Activated CD4-positive, CD25-positive, alpha-beta regulatory T cell treated with anti-CD3 and anti-CD28 coated beads, Interleukin-2, amount 50 U/mL, for 24 hours (primary cell): ENCODE measurements at places on chromosomes 6 and 20.

DNA sequence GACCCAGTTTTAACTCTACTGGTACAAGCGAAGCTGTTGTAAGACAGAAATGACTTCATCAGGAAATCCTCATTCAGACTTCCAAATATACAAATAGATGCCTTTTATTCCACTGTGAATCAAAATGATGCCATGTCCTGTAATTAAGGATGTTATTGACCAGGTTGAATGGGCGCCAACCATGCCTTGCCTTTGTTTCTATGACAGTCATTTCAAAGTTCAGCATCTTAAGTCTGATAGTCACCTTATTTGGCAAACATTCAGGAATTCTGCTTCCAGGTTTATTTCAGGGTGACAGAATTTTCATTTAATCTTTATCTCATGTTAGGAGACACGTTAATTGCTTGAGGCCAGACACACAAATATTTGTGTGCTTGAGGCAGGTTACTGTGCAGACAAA, 592.8 kb upstream of the JAG1 start:
- no peak for ATAC-seq

DNA sequence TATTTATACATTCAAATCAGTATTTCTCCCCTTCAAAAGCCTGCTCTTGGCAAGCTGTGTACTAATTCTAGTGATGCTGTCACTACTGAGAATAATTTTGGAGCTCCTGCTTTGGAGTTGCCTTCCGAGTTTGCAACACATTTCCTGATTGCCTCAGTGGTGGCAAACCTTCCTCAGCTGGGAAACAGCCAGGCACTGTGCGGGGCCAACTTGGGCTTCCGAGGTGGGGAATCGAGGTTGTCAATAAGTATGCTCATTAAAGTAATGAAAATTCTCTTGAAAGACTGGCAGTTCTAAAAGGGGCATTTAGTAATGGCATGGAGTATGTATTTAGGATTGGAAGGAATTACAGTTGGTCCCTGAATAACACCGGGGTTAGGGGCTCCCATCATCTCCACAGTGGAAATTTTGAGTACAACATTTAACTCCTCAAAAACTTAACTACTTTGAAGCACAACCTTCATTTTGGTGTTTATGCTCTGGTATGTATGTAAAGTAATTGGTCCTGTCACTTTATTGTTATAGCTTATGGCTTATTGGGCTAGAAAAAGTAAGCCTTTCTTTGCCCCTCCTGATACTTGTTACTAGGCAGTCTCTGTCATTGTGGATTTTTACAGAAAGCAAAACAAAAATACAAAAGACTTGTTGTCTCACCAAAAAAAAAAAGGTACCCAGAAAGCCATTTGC, 2.7 kb downstream of the PAQR8 start:
- ATAC-seq: no peak

GRCh38 chr20:36506253-36506652, 35.1 kb upstream of the MYL9 start:
- ATAC-seq: no peak

DNA sequence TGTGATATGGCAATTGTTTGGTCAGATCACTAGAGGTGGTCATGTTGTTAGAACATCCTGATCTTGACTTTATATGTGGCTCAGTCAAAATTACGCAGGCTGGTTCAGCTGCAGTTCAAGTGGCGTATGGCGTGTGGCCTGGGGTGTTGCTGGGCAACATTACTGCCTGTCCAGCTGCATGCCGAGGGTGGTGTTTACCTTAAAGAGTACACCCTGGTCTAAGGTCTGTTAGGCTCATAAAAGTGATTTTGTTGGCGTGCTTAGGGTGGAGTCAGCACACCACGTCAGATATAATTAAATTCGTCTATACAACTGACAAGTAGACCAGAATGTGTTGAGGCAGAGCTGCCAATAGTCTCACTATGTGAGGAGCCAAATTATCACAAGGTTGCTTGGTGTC, 55.6 kb upstream of the NEDD9 start:
- ATAC-seq: no peak

GRCh38 chr6:170129691-170130171, 161.1 kb downstream of the DLL1 start:
- ATAC-seq: no peak

- ATAC-seq: peak; percentile 65
These were observed 51.5 kb downstream of the CTCFL start for GRCh38 chr20:57473246-57474048.

- no peak for ATAC-seq
These were observed 75.0 kb downstream of the VTA1 start for GRCh38 chr6:142222022-142222421.

GRCh38 chr20:50425076-50425475, 85.1 kb upstream of the PTPN1 start:
- ATAC-seq: no peak

DNA sequence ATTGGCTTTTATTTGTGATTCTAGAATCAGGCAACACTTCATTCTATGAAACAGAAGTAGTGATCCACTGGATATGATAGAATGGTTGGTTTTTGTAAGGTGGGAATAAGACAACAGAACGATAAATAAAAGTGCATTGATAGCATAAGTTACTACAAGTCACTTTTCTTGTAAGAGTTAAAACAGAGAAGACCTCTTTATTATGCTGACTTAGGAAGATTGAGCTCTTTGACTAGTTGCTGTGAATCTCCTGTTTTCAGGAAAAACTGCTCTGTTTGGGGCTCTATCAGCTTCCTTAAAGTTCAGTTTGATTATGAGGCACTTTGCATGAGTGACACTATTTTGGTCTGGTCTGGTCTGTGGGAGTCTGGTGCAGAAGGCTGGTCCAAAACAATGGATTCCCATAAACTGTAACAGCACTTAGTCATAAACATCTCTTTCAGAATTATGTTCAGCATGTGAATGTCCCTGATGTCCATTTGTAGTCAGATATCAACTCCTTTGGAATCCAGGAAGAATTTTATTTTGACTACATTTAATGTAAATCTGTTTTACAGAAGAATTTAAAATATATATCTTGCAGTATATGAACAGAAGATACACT, 35.0 kb upstream of the DSE start:
- ATAC-seq: no peak

GRCh38 chr6:117613920-117614560, 11.7 kb upstream of the GOPC start:
- ATAC-seq: no peak

GRCh38 chr6:3232017-3232945, 4.8 kb upstream of the TUBB2B start:
- ATAC-seq: no peak

DNA sequence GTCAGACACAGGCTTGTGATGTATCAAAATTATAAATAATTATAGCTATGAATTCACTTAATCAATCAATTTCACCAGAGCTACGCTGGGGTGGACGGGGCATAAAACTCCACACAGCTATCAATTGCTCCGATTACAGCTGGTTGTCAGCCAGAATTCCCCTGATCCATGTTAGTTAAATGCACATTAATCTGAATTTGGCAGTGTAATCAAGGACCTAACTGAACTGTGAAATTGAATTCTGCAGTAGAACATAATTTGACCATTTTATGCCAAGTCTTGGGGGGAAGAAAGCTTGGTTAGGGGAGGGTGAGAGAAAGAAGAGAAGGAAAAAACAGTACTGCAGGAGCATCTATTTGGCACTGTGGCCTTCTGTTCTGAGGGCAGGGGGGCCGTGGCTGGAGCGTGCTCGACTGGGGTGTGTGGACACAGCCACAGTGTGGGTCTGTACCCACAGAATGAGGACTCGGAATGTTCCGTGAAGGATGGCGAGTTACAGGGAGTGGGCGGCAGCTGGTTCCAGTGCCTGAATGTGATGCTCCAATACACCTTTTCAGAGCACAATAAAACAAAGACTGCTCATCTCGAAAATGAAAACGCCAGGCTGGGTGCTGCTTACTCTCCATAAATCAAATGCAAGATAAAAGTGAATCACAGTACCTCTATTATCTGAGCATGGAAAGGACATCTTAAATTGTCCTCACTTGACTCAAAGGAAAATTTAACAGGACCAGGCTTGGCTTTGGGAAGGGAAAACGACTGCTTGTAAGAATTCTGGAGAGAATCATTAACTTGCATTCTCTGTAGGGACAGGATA, 59.2 kb downstream of the LAMP5 start:
- no peak for ATAC-seq

DNA sequence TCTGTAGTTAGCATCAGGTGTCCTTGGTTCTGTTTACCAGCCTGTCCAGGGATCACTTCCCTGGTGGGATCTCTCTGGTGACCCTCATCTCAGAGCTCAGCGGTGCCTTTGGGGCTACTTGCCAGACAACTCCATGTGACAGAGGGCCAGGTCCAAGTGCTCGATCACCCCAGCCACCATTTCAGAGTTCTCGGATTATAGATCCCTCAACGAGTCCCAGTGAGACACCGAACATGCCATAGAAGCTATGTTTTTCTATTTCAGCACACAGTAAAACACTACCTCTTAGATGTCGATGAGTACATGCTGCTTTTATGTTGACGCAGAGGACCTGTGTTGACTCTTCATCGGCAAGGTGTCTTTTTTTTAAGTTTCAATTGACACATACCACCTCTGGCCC, 170.1 kb upstream of the AKAP12 start:
- ATAC-seq: no peak

- no peak for ATAC-seq
These were observed 190.3 kb downstream of the ANKRD60 start for GRCh38 chr20:58038123-58038654.

GRCh38 chr20:50113420-50114224, 672 bp upstream of the UBE2V1 start:
- ATAC-seq: no peak

GRCh38 chr20:34675993-34676641, 775 bp downstream of the PIGU start:
- no peak for ATAC-seq

DNA sequence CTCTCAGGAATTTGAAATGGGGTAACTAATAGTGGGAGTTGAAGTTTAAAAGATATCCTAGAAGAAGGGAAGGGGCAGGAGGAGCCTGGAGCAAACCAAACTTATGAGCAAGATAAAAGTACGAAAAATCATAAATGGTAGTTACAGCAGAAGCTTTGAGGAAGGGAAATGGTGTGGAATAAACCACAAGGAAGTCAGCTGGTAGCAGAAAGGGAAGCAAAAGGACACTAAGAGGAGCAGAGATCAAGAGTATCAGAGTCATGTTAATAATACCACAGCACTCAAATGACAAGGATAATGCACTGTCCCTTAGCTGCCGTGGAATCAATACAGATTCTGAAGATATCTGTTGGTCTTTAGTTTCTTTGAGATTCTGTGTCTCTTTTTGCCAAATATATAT, 44.9 kb upstream of the CCDC28A start:
- ATAC-seq: no peak

DNA sequence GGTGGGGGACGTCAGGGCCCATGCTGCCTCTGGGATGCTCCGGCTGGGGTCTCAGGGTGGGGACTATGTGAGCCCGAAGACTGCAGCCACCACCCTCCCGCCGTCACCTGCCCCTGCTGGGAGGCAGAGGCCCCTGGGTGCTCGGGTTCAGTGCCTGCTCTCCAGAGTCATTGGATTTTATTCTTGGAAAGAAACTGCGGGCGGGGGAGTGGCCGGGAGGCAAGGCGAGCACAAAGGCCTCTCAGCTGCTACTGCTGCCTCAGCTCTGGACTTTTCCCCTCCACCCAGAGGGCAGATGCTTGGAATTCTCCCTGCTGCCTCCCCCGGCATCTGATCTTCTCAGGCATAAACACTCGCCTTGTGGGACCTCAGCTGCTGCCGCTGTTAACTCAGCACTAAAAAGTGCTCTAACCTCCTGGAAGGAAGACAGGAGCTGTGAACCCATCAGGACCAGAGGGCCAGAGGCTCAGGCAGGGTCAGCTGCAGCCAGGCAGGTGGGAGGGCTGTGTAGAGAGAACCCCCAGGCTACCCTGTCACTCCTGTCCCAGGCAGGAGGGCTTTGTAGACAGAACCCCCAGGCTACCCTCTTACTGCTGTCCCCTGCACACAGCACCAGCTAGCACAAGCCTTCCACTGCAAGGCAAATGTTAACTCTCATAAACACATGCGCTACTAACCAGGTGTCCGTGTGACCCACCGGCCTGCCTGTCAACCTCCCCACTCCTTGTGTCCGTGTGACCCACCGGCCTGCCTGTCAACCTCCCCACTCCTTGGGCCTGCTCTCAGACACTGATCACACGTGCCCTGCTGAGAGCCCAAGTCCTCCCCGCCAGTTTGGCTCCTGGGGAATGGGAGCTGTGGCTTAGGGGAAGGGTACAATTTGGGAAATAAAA, 9.4 kb upstream of the FRMD1 start:
- no peak for ATAC-seq

GRCh38 chr20:1627200-1627550, 7.4 kb upstream of the SIRPB1 start:
- ATAC-seq: no peak

- ATAC-seq: no peak
These were observed 103.8 kb downstream of the NRSN1 start for GRCh38 chr6:24229696-24230405.

GRCh38 chr6:1285556-1285955, 26.3 kb upstream of the FOXQ1 start:
- no peak for ATAC-seq

DNA sequence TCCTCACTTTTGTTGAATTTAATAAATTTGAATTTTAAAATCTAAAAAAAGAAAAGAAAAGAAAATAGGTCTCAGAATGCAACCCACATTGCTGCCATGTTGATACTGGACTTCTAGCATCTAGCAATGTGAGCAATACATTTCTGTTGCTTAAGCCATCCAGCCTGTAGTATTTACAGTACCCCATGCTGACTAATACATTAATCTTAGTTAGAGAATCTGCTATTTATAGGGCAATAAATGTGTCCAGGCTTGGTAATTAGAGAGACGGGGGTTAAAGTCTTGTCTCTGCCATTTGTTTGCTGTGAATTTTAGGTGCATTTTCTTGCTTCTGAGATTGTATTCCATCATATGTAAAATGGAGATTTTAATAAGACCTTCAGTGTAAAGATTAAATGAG, 471.3 kb downstream of the DHX35 start:
- ATAC-seq: no peak

DNA sequence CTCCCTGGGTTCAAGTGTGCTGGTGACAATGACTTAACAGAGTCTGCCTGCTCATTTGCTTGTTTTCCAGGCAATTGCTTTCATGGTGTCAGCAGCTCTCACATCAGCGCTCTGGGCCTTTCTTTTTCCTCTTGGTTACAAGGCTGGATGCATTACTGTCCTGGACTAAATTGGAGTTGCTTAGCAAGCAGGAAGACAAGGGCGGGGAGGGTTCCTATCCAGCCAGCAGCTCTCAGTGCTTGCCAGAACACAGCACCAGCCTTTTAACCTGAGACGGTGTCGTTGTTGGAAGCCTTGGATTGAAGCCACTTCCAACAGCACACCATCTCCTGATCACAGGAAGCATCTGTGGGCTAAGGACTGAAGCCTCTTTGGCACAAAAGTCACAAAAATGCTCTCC, 606.9 kb downstream of the CDH26 start:
- no peak for ATAC-seq
